ENCODE measurements at places on chromosomes 12 and 14.

- no peak for DNase-seq
Observed at GRCh38 chr14:95535226-95536021, 574 bp downstream of the GLRX5 start.

DNA sequence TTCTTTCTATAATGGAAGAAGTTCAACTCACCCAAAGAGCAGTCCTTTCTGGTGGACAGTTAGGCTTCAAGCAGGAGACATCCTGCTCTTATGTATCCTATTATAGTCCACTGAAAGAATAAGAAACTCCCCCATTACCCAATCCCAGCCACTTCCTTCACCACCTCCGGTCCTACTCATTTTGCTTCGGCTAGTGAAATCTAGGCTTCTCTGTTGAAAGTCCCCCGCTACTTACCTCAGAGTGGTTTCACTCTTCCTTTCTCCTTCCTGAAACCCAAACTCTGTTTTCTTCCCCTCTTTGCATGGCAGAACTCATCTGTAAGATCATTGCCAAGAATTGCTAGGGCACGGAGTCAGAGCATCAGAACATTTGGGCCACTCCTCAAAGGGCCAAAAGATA is at the start of gene GPR84:
Gene GPR84 (minus strand): TSS at position 74 of the 400 bp plus-strand sequence. CDS start 635 bp downstream, outside the sequence.
- DNase-seq = no peak

DNA sequence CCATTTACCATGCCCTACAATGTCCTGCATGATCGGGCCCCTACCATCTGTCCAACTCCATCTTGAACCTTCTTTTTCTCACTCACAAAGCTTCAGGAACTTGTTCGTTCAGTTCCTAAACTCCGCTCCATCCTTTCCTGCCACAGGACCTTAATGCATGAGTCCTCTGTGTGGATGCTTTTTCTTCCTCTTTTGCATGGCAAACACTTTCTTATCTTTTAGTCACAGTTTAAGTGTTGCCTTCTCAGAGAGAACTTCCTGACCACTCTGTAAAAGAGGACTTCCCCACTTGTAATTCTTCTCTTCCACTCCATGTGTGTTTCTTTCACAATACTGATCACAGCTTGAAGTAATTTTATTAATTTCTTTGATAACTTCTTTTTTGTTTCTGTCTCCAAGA is 54.4 kb upstream of the ETV6 start:
- DNase-seq = no peak

DNA sequence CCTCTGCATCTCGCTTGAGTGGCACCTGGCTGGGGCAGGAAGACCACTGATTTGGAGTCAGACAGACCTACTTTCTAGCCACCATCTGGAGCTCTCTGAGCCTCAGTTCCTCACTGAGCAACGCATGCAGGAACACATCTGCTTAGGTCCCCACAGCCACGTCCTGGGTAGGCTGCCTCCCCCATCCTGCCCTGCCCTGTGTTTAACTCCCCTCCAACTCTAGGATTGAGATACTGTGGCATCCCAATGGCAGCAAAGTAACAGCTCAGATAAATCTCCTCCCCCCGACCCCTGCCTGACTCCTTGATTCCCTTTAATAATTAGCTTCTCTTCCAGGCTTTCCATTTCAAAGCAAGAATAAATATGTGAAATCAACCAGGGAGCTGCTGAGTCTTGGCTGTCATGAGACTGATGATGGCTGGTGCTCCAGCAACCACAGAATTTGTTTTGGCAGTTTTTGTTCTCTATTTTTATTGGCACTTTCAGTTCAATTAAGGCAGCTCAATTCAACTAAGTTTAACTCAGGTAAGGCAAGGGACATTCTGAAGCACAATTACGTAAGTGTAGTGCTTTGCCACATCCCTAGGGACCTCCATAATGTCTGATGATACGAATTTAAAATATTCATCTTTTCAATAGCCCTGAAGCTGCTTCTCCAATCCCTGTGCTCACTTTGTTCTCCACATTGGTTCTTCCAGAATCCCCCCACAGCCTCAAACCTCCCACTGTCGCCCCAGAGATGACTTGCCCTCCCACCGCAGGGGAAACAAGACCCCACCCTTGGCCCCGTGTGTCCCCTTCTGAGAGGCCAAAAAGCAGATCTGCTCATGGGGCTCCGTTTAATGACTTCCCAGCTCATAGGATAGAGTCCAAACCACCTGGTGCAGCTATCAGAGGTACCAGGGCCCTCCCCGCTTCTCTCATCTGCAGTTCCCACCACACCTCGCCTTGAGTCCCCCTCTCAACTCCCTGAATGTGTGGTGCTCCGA is 58.2 kb downstream of the ESR2 start:
- no peak for DNase-seq

GRCh38 chr12:115375186-115375991 is 691.4 kb upstream of the TBX3 start:
- no peak for DNase-seq

GRCh38 chr12:99267038-99267437 is 380.5 kb upstream of the GARIN6 start:
- DNase-seq = no peak

DNA sequence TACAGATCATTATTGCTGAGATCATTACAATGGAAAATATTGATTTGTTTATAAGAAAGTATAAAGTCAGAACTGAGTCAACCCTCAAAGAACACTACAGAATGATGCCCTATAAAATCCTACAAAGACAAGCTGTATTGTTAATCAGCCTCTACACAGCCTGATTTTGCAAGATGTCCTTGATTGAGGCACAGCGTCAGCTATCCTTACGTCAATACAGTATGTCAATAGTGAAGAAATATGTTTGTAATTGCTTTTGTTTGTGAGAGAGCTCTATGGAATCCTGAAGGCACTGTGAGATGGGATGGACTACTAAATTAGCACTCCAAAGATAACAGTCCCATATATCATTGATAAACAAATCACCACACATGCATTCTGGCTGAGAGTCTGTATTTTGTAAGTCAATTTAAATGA is 70.7 kb downstream of the RASSF9 start:
- DNase-seq = no peak

- no peak for DNase-seq
Observed at GRCh38 chr14:56494167-56494566, 85.4 kb upstream of the TMEM260 start.

DNA sequence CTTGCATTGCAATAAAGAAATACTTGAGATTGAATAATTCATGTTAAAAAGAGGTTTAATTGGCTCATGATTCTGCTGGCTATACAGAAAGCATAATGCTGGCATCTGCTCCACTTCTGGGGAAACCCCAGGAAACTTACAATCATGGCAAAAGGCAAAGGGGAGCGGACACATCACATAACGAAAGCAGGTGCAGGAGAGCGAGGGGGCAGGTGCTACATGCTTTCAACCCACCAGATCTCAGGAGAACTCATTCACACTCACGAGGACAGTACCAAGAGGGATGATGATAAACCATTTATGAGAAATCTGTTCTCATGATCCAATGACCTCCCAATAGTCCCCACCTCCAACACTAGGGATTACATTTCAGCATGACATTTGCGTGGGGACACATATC is 172.6 kb downstream of the RASSF9 start:
- DNase-seq = no peak

DNA sequence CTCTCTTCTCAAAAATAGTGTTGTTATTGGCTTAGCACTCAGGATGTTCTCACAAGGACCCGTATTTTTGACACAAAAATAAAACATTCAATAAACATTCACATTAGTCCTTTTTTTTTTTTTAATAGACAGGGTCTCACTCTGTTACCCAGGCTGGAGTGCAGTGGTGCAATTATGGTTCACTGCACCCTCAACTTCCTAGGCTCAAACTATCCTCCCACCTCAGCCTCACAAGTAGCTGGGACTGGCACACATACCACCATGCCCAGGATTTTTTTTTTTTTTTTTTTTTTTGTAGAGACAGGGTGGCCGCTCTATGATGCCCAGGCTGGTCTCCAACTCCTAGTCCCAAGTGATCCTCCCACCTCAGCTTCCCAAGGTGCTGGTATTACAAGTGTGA is 27.0 kb downstream of the PPP1R13B start:
- no peak for DNase-seq

DNA sequence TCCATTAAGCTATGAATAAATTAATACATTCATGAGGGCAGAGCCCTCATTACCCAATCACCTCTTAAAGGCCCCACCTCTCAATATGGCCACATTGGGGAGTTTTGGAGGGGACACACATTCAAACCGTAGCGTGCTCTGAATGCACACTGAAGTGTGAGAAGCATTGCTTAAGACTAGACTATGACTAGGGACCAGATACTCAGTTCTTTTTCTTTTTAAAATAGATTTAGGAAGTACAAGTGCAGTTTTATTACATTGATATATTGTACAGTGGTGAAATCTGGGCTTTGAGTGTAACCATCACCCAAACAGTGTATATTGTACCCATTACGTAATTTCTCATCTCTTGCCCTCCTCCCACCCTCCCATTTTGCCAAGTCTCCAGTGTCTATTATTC is 21.0 kb upstream of the JDP2 start:
- DNase-seq = no peak

DNA sequence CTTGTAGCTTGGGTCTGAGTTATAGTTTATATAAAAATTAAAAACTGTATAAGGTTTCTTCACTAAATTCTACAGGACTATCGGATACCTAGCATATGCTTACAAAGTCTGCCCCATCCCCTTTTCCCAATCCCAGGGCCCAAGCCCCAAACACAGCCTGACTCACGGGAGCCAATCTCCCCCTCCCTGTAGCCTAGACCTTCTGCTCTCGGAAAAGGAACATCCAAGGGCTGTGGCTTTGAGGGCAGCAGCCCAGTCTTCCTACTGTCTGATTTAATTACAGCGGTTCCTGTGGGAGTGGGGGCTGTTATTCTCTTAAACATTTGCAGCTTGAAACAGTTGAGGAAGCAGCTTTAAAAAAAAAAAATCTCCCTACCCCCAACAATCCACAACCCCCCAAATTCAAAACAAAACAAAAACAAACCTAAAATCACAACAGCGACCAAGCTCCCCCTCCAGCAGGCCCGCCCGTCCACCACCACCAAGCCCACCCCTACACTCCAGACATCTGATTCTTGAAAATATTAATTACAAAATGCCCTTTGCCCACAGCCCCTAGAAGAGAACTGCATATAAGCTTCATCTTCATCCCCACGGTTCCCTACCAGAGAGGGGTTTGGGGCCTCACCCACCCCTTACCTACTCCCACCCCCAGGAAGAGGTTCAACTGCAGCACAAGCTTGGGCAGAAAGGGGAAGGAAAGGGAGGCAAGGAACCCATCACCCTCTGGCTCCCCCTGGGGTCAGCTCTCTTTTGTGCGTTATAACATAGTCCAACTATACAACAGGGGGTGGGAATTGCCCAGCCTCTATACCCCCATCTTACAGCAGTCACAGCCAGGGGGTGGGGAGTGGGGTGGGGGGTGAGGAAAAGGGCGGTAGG is 1.1 kb upstream of the PRKAG1 start:
- no peak for DNase-seq

DNA sequence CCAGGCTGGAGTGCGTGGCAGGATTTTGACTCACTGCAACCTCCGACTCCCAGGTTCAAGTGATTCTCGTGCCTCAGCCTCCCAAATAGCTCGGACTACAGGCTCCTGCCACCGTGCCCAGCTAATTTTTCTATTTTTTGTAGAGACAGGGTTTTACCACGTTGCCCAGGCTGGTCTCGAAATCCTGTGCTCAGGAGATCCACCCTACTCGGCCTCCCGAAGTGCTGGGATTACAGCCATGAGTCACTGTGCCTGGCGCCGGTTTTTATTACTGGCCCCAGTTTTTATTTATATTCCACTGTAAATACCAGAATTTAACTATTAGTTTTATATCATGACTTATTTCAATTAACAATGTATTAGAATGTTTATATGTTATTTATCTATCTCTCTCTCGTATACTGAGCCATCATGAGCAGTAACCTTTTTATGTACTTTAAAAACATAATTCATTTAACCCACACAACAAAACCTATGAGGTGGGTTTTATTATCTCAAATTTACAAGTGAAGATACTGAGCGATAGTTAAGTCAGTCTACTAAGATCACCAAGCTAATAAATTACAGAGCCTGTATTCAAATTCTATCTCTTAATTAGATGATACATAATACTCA is 47.8 kb downstream of the HECTD1 start:
- DNase-seq = no peak

DNA sequence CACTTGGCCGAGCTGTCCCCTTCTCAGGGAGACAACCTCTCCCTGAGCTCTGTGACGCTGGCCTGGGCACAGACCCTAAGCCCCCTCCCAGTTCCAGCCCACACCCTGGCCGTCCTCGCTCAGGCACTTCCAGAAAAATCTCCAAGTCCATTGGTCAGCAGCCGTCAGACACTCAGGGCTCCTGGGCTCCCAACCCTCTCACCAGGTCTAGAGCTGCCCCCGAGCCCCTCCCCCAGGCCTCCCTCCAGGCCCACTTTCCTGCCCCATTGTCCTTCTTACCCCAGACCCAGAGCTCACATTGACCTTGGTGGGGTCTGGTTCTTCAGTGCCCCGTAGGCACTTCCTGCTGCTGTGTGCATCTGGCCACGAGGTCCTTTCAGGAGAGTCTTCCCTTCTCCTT is 249.3 kb upstream of the RTL1 start:
- DNase-seq = no peak

DNA sequence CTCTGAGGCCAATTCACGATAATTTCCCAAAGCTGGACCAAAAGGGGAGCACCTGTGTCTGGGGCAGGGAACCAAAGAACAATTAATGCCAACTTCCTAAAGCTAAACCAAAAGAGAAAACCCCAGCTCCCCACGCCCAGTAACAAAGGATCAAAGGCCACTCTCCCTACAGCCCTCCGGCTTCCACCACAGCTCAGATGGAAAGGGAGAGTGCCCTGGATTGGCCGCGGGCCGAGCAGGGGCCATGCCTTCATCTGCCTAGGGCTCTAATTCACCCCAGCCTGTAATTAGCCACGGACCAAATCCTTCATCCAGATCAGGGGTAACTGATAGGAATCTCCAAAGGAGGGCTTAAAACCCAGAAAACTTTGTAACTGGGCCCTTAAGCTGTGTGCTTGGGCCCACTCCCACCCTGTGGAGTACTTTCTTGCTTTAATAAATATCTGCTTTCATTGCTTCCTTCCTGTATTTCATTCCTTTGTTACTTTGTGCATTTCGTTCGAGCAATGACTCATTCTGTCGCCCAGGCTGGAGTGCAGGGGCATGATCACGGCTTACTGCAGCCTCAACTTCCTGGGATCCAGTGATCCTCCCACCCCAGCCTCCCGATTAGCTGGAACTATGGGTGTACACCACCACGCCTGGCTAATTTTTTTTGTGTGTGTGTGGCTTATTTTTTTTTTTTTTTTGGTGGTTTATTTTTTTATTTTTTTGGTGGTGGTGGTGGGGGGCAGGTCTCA is 65.5 kb upstream of the PPP4R3A start:
- DNase-seq = no peak

DNA sequence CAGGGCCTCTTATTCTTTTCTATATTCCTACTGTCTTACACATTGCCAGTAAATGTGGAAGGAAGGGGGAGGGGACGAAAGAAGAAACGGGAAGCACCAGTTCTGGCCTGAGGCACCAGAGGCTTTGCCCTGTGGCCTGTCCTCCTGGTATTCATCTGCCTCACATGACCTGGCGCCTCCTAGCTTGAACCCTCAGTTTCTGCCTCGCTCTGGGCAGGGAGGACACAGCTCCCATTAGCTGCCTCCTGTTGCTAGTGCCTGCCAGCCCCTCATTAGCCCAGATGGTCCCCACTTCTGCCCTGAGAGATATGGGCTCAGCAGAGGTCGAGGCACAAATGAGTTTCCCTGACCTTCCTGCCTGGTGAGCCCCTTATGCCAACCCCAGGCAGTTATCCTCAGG is 3.0 kb upstream of the PLEKHG6 start:
- no peak for DNase-seq
